ENCODE measurements at places on chromosomes 16 and 17.

DNA sequence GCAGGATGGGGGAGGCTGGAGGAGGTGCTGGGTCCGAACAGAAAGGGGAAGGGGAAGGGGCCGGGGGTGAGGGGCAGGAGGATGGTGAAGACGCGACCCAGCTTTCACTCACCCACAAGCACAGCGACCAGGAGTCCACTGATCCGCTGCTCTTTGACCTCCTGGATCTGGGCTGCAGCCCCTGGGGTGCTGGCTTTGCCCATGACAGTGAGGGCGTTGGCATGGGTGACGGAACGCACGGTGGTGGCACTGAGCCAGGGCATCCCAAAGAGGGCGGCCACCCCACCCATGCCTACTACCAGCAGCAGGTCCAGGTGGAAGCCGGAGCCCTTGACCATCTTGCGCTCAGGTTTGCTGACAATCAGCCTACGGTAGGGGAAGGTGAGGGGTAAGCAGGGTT, 14.9 kb downstream of the SLC4A1 start:
- DNase-seq: no peak

DNA sequence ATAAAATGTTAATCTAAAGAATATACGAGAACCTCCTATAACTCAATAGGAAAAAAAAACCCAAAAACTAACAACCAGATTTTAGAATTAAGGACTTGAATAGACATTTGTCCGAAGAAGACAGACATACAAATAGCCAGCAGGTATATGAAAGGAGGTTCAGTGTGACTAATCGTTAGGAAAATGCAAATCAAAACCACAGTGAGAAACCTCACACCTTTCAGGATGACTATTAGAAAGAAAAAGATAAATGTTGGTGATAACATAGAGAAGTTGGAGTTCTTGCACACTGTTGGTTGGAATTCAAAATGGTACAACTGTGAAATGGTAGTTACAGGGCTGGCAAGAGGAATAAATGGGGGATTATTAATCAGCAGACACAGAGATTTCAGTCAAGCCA, 339.0 kb downstream of the TMEM114 start:
- DNase-seq: no peak

DNA sequence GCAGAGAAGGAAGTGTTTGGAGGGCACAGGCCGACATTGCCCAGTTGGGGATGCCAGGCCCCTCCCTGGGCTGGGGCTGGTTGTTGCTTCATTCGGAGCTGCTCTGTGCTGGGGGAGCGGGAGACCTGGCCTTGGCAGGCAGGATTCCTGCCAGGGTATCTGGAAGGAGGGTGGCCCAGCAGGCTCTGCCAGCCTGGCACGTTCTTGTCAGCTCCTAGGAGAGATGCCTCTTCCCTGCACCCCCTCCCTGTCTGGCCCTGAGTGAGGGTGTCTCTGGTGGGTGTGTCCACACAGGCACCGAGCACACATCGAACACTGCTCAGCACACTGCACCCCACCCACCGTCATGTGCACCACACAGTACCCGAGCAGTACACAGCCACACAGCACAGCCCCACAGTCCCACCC, 35.2 kb downstream of the ARHGAP23 start:
- no peak for DNase-seq

GRCh38 chr17:36980280-36980761, 31.6 kb downstream of the AATF start:
- no peak for DNase-seq

- no peak for DNase-seq
Measured at GRCh38 chr16:76114681-76115080, 162.5 kb upstream of the CNTNAP4 start.

DNA sequence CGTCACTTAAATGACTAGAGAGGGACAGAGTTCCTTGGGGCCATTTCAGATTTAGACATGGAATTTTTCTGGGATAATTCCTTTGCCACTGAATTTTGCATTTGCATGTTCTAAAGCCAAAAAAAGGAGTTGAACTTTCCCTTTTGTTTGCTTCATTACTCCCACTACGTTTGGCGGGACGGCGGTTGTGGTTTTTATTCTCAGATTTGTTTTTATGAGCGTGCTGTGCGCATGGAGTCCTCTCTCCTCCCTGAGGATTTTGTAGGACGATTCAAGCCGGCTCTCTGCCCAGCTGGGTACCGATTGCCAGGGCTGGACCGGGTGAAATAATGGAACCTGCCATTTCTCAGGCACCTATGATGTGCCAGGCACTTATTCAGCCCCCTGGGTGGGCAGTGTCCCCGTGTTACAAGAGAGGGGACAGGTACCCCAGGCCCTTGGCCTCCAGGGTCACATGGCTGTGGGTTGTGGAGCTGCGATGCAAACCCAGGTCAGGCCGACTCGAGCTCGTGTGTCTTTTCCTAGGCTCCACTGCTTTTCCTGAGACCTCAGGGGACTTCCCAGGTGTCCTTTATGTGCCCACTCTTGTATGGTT, 18.8 kb downstream of the CMIP start:
- DNase-seq: no peak

- no peak for DNase-seq
Measured at GRCh38 chr16:87628940-87629339, 26.6 kb downstream of the JPH3 start.

DNA sequence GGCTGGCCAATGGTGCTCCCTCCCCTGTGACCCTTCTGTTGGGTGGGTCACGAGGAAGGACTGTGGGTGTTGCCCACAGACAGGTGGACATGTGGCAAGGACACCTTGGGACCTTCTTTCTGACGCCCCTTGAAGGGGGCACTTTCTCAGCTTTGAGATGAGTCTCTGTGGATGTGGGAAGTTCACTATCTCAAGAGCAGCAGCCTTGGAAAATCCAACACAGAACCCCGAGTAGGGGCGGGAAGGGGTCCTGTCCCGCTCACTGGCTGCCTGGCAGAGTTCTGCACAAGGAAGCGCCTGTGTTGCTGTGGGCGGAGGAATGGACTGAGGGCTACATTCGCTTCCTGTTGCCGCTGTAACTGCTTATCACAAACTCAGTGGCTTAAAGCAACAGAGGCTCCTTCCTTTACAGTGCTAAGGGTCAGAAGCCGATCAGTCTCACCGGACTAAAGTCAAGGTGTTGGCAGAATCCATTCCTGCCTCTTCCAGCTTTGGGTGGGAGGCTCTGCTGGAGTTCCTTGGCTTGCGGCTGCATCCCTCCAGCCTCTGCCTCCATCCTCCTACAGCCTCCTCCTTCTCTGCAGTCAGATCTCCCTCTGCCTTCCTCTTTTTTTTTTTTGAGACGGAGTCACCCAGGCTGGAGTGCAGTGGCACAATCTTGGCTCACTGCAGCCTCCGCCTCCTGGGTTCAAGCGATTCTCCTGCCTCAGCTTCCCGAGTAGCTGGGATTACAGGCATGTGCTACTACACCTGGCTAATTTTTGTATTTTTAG, 305.2 kb downstream of the SEC14L1 start:
- DNase-seq: no peak

DNA sequence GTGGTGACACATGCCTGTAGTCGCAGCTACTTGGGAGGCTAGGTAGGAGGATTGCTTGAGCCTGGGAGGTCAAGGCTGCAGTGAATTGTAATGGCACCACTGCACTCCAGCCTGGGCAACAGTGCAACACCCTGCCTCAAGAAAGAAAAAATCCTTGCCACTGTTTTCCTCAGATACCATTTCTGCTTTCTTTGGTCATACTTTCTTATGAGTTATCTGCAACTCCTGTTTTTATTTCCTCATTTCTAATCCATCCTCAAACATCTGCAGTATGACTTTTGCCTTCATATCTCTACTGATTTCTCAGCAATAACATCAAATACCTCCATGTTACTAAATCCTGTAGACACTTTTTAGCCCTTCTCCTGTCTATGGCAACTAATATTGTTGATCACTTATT, 3.1 kb upstream of the AP2B1 start:
- DNase-seq: no peak

DNA sequence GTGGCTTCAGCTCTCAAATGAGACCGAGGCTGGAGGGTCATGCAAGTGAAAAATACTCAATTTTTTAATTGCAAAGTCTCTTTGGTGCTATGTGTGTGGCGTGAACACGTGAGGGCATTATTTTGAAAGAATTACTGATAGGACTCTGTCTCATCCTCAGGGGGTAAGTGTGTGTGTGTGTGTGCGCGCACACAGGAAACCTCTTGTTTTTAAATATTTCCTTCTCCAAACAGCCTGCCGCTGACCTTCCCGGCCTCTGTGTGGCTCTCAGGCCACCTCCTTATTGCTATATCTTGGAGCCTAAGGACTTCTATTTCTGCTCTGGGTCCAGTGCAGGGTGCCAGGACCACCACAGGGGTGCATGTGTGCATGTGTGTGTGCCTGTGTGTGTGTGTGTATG, 99.7 kb downstream of the CMIP start:
- no peak for DNase-seq

GRCh38 chr16:35391328-35391727, 1931.9 kb downstream of the TP53TG3F start:
- no peak for DNase-seq

DNA sequence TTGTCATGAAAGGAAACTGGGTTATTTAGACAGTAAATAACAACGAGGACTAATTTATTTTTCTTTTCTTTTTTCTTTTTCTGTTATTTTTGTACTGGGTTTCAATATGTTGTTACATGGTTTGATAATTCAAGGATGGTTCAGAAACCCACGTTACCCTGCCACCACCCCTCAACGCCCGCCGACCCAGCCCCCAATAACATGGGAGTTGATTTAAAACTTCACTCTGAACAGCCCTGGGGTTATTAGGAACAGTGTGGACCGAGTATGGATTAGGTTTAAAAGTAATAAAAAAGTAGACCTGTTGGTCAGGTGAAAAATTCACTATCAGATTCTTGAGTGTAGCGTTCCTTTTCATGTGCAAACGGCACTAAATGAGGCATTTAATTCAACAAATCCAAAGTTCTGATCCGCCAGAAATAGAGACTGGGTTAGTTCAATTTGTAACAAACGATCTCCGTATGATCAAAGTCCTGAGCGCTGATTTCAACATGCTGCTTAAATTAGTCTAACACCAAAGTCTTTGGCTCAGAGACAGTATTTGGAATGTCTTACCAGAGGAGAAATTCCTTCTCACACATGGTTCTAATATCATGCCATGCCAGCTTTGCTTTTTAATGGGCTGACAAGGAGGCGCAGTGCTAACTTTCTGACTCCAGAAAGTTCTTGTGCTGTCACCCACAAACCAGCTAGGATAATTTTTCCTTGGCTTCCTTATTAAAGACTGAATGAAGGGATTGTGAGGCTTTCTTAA, 173.1 kb upstream of the IRX3 start:
- DNase-seq: no peak

GRCh38 chr16:88764080-88764479, 20.9 kb downstream of the PIEZO1 start:
- DNase-seq: no peak

GRCh38 chr16:75306099-75306762, 54.8 kb upstream of the BCAR1 start:
- DNase-seq: no peak

- DNase-seq: no peak
Measured at GRCh38 chr17:69179227-69179952, 37.7 kb upstream of the ABCA6 start.

DNA sequence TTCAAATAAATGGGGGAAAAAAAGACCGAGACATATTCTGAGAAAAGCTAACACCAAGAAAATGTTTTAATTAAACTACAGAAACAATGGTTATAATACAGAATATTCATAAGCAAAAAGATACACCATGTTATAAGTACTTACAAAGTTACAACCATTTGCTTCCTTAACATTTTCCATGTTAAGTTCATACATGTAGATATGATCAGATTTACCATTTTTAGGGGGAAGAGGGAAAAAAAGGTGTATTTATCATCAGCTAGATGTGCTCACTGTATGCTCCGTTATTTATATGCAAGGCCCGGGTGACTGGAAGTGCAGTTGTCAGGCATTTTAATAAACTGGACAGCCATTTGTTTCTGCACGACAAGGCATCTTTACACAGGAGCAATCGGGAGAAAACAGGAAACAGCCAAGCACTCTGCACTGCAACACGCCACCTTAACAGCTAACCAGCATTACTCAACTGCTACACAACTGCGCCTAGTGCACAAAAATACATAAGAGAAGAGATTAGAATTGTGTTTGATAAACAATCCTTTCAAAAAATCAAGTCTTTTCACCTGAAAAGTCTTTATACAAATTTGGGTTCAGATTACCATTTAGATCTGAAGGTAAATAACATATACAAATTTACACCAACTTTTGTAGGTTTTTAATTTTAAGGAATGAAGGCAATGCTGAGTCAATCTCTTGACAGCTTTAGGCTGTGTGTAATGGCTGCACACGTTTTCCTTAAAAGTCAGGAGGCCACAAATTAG, 2.9 kb downstream of the SRSF2 start:
- no peak for DNase-seq
